ENCODE measurements at places on chromosomes 5 and 9.

DNA sequence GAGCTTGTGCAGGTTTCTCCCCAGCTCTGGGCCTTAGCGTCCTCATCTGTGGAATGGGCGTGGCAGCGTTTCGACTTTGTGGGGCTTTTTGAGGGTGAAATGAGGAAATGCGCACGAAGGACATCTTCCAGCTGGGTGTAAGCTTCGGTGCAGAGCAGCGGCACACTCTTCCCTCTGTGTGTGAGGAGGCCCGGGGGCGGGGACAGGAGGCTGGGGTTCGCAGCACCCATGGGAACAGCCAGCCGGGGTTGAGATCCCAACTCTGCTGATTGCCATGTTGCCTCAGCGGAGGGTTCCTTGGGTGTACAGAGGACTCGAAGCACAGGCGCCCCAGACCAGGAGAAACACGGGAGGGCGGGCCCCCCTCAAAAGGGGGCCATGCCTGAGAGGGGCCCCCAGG, 265.6 kb downstream of the NSG2 start:
- DNase-seq: peak; percentile 68

DNA sequence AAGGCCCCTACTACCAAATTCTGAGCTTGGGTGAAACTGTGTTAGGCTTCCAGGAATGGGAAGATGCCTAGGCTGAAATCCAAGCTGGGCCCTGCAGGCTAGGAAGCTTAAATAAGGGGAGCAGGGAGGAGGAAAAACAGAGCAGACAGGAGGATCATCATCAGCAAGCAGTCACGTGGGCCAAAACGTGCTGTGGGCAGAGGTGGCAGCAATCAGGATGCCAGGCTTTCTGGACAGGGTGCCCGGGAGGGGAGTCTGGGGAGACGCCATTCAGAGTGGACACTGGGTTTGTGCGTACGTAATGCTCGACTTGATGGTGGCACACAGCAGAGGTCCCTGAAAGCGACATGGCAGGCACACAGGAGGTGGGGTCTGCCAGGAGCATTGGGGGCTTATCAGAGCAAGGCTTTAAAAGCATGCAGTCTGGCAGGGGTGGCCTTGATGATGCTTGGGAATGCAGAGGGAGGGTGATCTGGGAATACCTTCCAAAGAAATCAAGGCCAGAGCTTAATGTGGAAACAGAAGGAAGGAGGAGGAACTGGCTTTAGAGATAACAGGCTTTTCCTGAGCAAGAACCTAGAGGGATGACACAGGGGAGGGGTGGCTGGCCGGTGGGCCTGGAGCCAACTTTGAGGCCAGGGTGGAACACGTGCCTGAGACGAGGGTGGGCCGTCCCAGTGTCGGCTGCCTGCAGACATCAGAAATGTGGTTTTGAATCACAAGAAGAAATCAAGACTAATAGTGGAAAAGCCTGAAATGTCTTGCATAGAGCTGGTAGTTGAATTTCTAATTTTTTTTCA, 212.5 kb downstream of the GADD45G start:
- DNase-seq: no peak

- no peak for DNase-seq
These were observed 112.7 kb upstream of the NREP start for GRCh38 chr5:111869681-111870080.

DNA sequence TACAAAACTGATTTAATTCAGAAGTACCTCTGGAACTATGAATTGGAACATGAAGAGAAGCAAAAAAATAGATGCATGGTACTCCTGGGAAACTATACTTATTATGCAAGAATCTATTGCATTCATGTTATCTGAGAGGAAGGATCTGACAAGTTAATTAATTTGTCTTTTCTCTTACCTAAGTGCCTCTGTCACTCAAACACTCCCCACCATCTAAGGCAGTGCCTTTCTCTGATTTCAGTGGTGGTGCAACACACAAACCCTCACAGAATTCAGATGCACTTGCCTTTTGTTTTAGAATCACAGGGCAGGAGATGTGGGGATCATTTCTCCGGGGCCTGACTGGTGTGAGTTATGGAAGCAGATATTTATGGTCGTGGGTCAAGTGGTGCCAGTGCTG, 52.5 kb upstream of the C9orf72 start:
- no peak for DNase-seq

DNA sequence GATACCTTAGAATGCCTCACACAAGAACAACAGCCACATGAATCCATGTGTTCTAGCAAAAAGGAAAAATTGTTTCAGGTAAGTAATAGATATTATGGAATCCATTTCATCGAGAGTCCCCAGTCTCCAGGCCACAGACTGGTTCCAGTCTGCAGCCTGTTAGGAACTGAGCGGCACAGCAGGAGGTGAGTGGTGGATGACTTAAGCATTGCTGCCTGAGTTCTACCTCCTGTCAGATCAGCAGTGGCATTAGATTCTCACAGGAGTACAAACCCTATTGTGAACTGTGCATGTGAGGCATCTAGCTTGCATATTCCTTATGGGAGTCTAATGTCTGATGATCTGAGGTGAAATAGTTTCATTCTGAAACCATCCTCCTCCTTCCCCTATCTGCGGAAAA, 207.0 kb downstream of the CSNK1G3 start:
- DNase-seq: no peak

- DNase-seq: peak; percentile 55
These were observed 10.3 kb downstream of the LPCAT1 start for GRCh38 chr5:1513326-1514026.

GRCh38 chr5:1896602-1897376, 14.1 kb upstream of the IRX4 start:
- DNase-seq: no peak

GRCh38 chr9:80951675-80952074, 737.7 kb downstream of the TLE1 start:
- no peak for DNase-seq

- DNase-seq: no peak
These were observed 271.6 kb downstream of the AUH start for GRCh38 chr9:91090130-91090410.

DNA sequence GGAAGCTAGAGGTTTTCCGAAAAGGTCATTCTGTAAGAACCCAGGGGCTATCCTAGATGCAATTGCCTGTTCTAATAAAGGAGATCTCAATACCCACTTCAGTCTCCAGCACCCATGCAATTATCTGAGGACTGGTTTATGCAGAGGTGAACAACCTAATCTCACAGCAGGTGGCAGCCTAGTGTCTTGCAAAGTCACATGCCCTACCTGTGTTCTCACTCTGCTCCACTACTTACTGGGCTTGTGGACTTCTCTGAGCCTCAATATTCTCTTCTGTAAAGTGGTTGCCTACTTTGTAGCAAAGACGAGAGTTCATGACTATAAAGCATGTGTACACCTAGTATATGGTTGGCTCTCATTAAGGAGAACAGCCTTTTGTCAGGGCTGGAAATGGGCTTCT, 21.0 kb upstream of the ALDH1B1 start:
- DNase-seq: no peak

GRCh38 chr5:133108481-133108921, 56.7 kb downstream of the HSPA4 start:
- DNase-seq: no peak

- DNase-seq: no peak
These were observed 18.7 kb upstream of the GRPEL2 start for GRCh38 chr5:149326611-149327010.

DNA sequence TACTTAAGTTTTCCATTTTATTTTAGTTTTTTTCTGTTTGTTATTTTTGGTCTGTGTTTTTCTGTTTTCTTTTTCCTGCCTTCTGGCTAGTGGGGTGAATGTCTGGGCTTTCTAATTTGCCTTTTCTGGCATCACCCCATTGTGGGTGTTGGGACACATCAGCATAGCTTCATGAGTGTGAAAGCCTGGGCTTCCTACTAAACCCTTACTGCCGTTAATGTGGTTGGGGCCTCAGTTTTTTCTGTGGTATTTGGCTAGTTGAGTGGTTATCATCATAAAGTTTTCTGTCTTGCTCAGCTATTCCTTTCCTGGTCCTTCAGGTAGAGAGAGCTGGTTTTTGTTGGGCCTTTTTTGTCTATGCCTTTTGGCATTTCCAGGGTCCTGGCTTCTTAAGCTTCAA, 21.4 kb downstream of the C5orf47 start:
- no peak for DNase-seq

DNA sequence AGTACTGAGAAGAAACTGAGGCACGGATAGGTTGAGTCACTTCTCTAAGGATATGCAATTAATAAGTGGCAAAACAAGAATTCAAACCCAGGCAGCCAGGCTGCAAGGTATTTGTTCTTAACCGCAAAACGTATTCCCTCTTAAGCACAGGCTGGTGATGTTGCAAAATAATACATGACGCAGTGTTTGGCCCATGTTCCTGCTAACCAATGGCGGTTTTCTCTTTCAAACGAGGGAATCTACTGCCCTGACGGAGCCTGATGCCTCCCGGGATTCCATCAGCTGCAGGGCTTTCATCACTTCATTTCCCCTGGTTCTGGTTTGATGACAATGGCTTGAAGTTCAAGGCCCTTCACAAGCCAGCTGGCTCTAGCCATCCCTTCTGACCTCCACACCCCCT, 154.8 kb downstream of the SLIT3 start:
- DNase-seq: no peak

- DNase-seq: no peak
These were observed 4.9 kb upstream of the KIF4B start for GRCh38 chr5:155008669-155009068.

GRCh38 chr5:125244531-125244930, 498.1 kb upstream of the ZNF608 start:
- DNase-seq: no peak

DNA sequence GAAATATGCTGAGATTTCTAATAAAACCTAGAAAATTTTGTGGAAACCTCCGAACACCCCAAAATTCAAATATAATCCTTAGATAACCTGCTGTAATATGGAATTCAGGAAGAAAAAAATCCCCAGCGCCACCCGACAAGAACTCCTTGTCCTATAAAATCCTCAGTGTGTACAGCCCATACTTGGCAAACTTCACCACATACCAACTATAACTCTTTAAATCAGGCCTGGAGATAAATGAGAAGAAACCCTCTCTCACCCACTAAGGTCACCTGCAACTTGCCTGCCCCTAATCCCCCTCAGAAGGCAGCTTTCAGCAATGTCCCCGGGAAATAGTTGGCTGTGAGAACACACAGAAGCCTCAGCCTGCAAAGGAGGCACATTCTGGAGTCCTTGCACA, 90.5 kb downstream of the SH3TC2 start:
- DNase-seq: no peak

GRCh38 chr9:134919303-134919702, 1.6 kb upstream of the FCN1 start:
- no peak for DNase-seq

DNA sequence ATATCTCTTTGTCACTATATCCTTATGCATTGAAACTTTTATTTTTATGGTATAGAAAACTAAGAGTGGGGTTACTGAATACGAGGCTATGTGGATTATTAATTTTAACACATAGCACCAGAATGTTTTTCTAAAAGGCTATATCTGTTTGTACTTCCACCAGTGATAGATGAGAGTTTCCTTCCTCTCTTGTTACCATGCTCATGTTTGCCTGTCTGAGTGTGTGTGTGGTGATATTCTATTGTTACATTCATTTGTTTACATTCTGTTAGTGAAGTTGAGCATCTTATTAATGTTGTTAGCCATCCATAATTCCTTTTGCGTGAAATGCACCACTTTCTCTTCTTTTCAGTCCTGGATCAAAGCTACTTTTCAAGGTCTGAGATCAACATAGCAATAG, 54.1 kb upstream of the ALDH1A1 start:
- DNase-seq: no peak

- DNase-seq: no peak
These were observed 184.0 kb downstream of the SLF1 start for GRCh38 chr5:94802450-94802849.

DNA sequence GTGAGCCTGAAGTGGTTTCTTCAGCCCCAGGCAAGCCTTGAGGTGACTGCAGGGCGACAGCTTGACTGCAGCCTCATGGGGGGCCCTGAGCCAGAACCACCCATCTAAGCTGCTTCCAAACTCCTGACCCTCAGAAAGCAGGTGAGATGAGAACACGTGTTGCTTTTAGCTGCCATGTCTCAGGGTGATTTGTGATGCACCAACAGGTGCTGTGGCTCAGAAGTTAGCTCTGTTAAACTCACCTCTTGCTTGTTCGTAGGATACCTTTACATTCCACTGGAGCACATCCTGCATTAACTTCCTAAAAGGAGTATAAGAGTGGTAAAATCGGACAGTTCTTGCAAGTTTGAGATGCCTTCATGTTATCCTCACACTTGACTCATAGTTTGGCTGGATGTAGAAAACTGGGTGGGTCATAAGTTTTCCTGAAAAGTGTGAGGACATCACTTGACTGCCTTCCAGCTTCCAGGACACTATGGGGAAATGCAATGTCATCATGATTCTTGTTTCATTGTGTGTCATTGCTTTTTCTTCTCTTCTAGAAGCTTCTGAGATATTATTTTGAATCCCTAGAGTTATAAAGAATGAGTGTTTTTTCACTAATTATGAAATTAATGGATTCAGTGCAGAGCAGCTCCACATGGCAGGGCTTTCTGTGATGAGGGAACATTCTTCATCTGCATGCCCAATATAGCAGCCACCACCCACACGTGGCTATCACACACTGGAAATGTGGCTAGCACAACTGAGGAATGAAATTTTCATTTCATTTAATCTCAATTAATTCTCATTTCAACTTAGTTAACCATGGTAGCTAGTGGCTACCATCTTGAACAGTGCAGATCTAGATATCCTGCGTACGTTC, 92.3 kb downstream of the HSD17B3 start:
- no peak for DNase-seq

- no peak for DNase-seq
These were observed 59.5 kb upstream of the ALDH1B1 start for GRCh38 chr9:38333047-38333446.

- no peak for DNase-seq
These were observed 71.5 kb downstream of the PAM start for GRCh38 chr5:102826629-102827028.

DNA sequence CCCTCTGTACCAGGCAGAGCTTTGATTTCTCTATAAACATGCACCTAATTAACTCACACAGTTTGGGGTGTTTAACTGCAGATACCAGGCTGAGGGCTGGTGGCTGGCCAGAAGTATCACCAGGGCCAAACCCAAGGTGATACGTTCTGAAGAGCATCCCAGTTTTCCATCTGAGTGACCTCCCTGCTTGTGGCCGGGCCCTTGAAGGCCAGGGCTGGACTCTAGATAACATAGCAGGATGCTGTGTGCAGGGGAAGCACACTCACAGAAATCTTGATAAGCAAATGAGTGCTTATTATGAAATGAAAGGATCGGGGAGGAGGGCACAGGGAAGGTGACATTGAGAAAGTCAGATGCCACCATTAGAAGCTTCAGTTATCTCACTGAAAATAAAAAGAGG, 582.4 kb downstream of the BRINP1 start:
- DNase-seq: no peak

DNA sequence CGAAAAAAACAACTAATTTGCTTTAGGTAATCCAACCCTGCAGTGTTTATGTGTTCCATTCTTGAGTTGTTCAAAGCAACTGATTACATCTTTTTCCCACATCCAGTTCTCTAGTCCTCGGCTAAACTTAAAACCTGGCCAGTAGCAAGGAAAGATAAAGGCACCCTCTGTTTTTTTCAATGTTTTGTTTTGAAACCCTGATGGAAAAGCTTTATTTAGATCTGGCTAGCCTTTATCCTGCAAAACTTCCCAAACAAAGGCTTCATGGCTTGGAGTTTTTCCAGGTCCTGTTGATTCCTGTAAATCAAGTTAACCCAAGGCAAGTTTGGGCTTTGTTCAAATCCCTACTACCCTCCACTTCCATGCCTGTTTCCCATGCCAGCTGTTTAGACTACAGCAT, 105.1 kb downstream of the CEMIP2 start:
- DNase-seq: no peak

GRCh38 chr5:155303120-155303519, 289.6 kb downstream of the KIF4B start:
- DNase-seq: no peak

- DNase-seq: no peak
These were observed 128.3 kb upstream of the C9orf72 start for GRCh38 chr9:27701587-27701986.
